ENCODE measurements at places on chromosomes 13 and 19.

DNA sequence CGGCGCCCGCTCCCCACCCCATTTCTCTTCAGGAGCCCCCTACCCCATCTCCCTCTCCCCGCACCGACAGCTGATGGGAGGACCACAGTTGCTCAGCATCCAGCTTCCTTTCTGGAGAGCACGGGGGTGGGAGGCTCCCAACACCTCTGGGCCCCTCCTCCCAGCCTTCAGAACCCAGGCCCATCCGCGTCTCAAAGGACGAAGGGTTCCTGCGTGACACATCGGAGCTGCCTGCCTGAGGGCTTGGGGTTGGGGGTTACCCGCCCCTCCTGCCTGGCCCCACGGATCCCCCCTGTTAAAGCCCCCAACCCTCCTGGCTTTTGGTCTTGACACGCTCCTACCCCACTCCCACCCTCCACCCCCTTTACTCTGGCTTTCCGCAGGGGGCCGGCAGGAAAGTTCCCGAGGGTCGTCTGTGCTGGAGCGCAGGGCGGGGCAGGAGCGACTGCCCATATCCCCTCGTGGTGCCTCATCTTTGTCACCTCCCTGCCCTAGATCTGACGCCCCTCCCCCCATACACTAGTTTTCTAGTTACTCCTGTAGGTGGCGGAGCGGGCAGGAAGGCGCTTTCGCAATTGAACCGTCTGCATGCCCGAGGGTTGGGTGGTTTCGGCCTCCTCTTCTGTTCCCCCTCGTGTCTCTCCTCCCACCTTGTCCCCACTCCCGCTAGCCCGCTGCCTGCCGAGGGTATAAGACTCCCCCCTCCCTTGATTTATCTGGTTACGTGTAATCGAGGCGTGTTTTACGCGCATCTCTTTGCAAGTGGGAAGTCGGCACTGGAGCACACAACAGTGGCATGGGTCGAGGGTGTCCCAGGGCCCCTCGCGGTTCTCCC is 924 bp downstream of the TRAPPC5 start:
- DNase-seq, result peak; percentile 71

DNA sequence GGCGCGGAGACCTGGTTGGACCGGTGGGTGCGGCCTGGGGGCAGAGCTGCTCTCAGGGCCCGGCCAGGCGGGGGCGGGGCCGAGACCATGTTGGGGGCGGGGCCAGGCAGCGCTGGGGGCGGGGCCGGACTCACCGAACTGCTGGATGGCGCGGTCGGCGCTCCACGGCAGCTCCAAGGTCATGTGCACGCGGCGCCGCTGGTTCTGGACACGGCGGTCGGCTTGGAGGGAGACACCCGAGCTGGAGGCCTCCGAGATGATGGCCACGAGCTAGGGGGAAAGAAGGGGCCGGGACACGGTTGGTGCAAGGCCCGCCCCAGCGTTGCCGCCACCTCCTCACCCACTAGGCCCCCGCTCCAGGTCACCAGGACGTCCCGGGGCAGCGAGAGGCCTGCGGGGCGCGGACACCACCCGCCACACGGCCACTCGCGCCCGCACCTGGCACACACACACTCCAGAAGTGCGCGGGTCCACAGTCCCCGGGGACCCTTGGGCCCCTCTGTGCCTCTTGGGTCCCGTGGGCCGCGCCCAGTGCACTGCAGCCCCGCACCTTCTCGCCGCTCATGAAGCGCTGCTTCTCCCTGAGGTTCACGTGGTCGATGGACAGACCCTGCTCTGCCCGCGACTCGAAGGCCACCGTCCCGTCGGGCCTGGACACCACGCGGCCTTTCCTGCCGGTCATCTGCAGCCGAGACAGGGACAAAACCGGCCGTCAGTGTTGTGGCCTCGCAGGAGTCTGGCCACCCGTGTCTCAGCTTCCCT is 8.7 kb downstream of the GPX4 start:
- DNase-seq, result no peak

GRCh38 chr19:34733266-34733745 is 737 bp upstream of the ZNF181 start:
- DNase-seq, result peak; percentile 75

DNA sequence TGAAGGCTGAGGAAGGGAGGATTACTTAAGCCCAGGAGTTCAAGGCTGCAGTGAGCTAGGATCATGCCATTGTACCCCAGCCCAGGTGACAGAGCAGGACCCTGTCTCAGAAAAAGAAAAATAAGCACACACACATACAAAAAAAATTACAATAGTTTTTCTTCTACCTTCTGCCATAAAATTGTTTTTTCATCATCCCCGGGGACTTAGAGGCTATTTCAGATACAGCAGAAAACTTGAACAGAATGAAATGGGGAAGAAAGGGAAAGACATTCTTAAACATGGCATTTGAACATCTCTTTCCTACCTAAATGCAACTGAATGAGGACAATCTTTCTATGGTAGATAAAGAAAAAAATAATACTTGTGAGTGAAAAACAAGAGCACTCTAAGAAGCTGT is 109.1 kb downstream of the KCTD12 start:
- DNase-seq, result no peak

DNA sequence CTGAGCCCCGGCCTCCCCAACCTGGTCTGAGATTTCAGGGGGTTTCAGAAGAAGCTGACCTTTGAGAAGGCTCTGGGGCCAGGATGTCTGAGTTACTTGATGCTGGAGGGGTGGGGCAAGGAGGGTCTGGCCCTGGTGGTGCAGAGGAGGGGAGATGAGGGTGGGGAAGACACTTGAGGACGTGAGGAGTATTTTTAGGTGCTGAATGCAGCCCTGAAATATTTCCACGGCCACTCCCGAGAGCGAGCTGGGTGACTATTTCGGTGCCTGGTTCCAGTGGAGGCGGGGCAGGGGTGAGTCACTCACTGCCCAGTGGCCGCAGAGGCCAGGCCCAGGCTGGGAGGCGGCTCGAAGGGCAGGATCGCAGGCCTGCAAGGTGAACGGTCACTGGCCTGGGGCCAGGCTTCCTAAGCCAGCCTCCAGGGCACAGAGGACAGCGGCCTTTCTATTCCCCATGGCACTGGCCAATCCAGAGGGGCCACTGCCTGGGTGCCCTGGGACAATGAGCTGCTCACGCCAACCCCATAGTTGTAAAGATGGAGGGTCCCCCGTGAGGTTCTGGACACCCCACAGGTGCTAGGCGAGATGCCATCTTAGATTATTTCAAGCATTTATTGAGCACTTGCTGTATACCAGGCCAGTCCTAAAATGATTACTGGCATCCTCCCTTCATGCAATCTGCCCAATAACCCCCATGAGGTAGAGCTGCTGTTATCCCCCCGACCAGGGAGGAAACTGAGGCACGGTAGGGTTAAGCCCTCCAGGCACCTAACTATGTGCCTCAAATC is 19.7 kb upstream of the JUND start:
- DNase-seq, result no peak

DNA sequence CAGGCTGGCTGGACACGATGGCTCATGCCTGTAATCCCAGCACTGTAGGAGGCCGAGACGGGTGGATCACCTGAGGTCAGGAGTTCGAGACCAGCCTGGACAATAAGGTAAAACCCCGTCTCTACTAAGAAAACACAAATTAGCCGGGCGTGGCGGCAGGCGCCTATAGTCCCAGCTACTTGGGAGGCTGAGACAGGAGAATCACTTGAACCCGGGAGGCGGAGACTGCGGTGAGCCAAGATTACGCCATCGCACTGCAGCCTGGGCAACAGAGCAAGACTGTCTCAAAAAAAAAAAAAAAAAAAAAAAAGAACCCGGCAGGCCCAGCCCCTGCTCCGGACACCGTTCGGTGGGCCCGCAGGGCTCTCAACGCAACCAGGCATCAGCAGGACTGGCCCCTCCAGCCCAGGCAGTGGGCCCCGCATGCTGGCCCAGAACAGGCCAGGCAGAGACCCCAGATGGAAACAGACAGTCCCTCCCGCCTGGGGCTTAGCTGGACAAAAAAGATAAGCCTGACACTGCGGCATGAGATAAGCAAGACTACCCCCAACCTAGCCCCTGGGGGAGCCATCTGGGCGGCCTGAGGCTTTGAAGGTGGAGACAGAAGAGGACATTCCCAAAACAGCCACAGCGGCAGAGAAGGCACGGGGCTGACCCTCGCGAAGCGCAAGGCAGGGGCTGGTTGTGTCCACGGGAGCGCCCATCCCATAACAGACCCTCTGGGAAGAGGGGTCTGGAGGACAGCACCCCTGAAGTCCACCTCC is 11.6 kb downstream of the REXO1 start:
- no peak for DNase-seq

GRCh38 chr19:21472507-21472906 is 32.9 kb upstream of the ZNF429 start:
- DNase-seq, result no peak

DNA sequence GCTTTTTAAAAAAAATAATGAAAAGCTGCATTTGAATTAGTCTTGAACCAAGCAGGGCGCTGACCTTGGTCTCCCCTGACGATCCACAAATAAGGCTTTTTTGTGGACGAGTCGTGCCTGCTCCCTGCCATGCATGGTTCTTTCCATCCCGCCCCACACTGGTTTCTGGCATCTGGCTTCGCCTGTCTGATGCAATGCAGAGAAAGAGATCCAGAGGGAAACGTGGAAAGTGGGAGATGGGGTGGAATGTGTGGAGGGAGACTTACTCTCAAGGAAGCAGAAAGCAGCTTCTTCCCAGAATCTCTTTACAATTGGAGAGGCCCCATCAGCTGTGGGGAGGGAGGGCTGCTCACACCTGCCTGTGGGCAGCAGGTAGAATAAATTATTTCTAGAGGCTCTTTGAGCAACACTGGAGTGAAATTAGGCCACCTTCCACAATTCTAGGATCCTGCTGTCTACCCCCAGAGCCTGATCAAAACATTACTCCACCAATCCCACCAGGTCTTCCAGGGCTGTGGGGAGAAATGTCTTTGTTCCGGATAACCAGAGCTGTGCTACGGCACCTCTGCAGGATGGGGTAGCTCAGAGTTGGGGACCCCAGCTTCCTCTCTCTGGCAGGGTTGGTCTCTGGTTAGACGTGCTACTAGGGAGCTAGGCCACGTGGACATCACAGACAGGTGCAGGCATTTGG is 183.5 kb downstream of the UQCRFS1 start:
- DNase-seq, result no peak

DNA sequence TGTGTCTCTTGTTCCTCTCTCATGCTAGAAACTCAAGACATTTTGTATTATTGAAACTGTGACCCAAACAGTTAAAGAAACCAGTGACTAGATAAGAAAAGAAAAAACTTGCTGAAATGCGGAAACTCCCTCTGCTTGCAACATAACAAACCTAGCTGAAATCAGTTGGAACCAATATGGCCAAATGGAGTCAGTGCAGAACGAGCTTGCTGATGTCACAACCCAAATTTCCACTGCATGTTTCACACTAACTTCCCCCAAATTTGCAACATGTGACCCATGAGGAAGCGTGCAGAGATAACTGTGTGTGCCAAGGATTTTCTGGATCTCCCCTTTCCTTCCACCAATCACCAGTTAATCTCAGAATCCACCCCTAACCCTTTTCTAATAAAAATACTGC is 208.0 kb downstream of the DLEU7 start:
- DNase-seq, result no peak

DNA sequence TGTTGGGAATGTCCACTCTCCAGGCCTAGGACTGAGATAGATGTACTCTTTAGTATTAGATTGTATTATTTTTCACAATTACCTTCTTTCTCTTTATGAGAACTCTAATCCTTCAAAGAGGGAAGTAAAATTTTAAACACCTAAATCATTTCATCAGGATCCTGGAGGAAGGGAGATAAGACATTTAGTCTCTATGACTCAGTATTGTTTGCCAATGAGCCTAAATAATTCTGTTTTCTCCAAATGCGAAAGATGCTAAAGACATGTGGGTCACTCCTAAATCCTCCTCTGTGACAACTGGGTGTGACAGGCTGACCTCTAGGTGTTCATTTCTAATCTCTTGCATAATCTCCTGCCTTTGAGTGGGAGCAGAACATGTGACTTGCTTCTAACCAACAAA is 1736.6 kb upstream of the MIR17HG start:
- no peak for DNase-seq

- no peak for DNase-seq
These were observed 927 bp downstream of the CHAMP1 start for GRCh38 chr13:114315074-114315785.
